Fibroblast of skin of left quadriceps (primary cell): ENCODE measurements at places on chromosomes 5 and 9.

GRCh38 chr5:160054047-160054446 lies 45.1 kb downstream of the TTC1 start:
- no peak for DNase-seq

GRCh38 chr5:65366655-65367054 lies 115.1 kb downstream of the ADAMTS6 start:
- DNase-seq: no peak

- DNase-seq: no peak
Observed at GRCh38 chr5:75993643-75994520, 89.3 kb upstream of the SV2C start.

DNA sequence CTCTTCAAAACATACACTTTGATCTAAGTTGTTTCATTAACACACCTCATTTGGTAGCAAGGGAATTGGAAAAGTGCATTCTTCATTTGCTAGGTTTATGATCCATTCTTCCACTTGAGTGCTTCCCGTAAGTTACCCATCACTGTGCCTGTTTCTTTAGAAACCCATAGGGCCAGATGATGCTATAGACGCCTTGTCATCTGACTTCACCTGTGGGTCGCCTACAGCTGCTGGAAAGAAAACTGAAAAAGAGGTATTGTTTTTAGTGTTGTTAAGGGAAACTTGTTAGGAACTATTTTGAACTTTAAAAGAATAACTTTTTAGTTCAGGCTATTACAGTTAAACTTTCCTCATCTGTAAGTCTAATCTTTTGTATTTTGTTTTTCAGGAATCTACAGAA lies 66.6 kb downstream of the ERAP1 start:
- no peak for DNase-seq

DNA sequence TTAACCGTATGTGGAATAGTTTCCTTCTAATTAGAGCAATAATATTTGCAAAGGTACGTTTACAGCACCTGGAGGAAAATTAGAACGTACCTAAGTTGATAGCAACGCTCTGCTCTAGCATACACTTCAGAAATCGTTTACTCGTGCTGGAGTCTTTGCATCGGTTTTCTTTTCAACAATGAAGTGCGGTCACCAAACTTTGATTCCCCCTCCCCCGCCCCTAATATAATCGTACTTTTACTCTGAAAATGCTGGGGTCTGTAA lies 506 bp downstream of the ADAMTS19 start:
- DNase-seq: no peak

GRCh38 chr5:80665057-80665456 lies 10.3 kb upstream of the DHFR start:
- DNase-seq: no peak
